ENCODE measurements at places on chromosomes 2 and 18. TPM values are rescaled to one million over a fixed set of nuclear protein-coding genes. Genes with fewer than 3 reads are reported as not detected.

COL4A4 gene
- total RNA-seq: not detected

HK2 gene
- total RNA-seq: 84.5 TPM

SLC5A7 gene
- total RNA-seq: not detected

TMEFF2 gene
- total RNA-seq: not detected

MPP4 gene
- total RNA-seq: not detected

SEMA4F gene
- total RNA-seq: 4.7 TPM

TMEM200C gene
- total RNA-seq: not detected

PRSS56 gene
- not detected for total RNA-seq

GKN2 gene
- not detected for total RNA-seq

SERPINB11 gene
- total RNA-seq: not detected

KCNIP3 gene
- not detected for total RNA-seq

DSG2 gene
- total RNA-seq: 0.82 TPM

RBM45 gene
- total RNA-seq: 12.3 TPM

CRYGC gene
- total RNA-seq: not detected

ITPRIPL1 gene
- 28.2 TPM for total RNA-seq

KCNS3 gene
- total RNA-seq: not detected

MERTK gene
- 1.0 TPM for total RNA-seq

MAP3K19 gene
- not detected for total RNA-seq

ICA1L gene
- 10.0 TPM for total RNA-seq

CCBE1 gene
- 0.08 TPM for total RNA-seq

SP9 gene
- total RNA-seq: not detected

ABCG8 gene
- total RNA-seq: not detected

LCT gene
- 0.11 TPM for total RNA-seq

FBXO15 gene
- total RNA-seq: 1.2 TPM

SERPINB7 gene
- not detected for total RNA-seq

FBXO48 gene
- 2.1 TPM for total RNA-seq

IL1RL1 gene
- total RNA-seq: 0.74 TPM

KRTCAP3 gene
- total RNA-seq: 7.9 TPM

CAPN14 gene
- total RNA-seq: 1.2 TPM

UGT1A8 gene
- not detected for total RNA-seq
